ENCODE measurements at places on chromosomes 4 and X.

DNA sequence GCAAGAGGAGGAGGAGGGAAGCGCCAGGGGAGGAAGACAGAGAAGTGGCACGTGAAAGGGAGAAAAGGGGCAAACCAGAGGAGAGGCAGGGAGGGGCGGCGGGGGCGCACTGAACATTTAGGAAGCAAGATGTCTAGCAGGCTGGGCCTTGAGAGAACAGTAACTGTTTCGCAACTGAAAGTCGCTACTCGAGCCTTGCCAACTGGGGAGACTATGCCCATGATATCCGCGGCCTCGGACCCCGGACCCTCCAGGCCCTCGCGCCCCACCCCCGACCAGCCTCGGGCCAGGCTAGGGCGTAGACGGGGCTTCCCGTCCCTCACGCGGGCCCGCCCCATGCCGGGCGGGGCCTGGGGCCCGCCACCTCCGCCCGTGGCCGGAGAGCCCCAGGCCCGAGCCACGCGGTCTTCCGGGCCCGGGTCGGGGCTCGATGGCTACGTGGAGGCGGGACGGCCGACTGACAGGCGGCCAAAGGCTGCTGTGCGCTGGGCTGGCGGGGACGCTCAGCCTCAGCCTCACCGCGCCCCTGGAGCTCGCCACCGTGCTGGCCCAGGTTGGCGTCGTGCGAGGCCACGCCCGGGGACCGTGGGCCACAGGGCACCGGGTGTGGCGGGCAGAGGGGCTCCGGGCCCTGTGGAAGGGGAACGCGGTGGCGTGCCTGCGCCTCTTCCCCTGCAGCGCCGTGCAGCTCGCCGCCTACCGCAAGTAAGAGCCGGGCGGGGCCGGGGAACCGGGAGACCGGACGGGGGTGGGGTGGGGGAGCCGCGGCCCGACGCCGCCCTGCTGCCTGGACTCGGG is at the start of gene SLC25A43:
Gene SLC25A43, plus strand, starts transcription at position 363 of the 798 bp plus-strand sequence. Its CDS starts 68 bp downstream, at position 431.
- peak within 1 kb of the TSS; percentile 65 for H3K4me3 ChIP-seq
- H3K27me3 ChIP-seq, result no peaks in the 10 kb centered on the region
- H3K27ac ChIP-seq, result peak within 1 kb of the TSS; percentile 60
- peaks cover 14% of the 10 kb centered on the region for H3K4me1 ChIP-seq
- H3K36me3 ChIP-seq, result no peaks in the 10 kb centered on the region
- DNase-seq, result peak; percentile 45

GRCh38 chrX:140500441-140500840 is 4.4 kb downstream of the SOX3 start:
- no peak overlapping the region for H3K4me3 ChIP-seq
- peaks cover 2% of the 10 kb centered on the region for H3K4me1 ChIP-seq
- no peak overlapping the region for H3K27ac ChIP-seq
- no peaks in the 10 kb centered on the region for H3K36me3 ChIP-seq
- H3K27me3 ChIP-seq, result peaks cover 33% of the 10 kb centered on the region

GRCh38 chr4:25531272-25531671 is 124.4 kb upstream of the SLC34A2 start:
- H3K27ac ChIP-seq, result no peak overlapping the region
- no peaks in the 10 kb centered on the region for H3K36me3 ChIP-seq
- H3K4me1 ChIP-seq, result no peaks in the 10 kb centered on the region
- no peak overlapping the region for H3K4me3 ChIP-seq
- peaks cover 2% of the 10 kb centered on the region for H3K27me3 ChIP-seq
- no peak for DNase-seq

GRCh38 chr4:4627111-4627510 is 85.3 kb upstream of the STX18 start:
- no peak overlapping the region for H3K27ac ChIP-seq
- no peaks in the 10 kb centered on the region for H3K27me3 ChIP-seq
- peaks cover 10% of the 10 kb centered on the region for H3K4me1 ChIP-seq
- DNase-seq, result no peak
- H3K4me3 ChIP-seq, result no peak overlapping the region
- H3K36me3 ChIP-seq, result no peaks in the 10 kb centered on the region

DNA sequence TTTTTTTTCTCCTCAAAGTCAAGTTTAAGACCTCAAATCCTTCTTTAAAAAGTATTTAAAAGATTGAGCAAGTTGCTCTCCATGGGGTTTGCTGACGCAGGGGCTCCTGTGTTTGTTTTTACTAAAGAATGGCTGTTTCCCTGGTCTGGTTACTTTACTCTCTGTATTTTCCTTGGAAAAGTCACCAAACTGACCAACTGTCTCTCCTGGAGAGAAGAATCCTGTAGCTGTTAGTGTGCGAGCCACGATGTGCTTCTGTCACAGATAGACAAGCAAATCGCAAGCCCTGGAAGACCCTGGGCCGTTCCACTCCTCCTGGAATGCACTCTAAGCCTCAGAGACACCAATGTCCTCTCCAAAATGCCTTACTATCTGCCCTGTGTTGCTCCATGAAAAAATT is 212.1 kb downstream of the CHIC2 start:
- no peak for DNase-seq
- no peaks in the 10 kb centered on the region for H3K4me1 ChIP-seq
- H3K27ac ChIP-seq, result no peak overlapping the region
- peaks cover 6% of the 10 kb centered on the region for H3K27me3 ChIP-seq
- H3K36me3 ChIP-seq, result no peaks in the 10 kb centered on the region
- no peak overlapping the region for H3K4me3 ChIP-seq

DNA sequence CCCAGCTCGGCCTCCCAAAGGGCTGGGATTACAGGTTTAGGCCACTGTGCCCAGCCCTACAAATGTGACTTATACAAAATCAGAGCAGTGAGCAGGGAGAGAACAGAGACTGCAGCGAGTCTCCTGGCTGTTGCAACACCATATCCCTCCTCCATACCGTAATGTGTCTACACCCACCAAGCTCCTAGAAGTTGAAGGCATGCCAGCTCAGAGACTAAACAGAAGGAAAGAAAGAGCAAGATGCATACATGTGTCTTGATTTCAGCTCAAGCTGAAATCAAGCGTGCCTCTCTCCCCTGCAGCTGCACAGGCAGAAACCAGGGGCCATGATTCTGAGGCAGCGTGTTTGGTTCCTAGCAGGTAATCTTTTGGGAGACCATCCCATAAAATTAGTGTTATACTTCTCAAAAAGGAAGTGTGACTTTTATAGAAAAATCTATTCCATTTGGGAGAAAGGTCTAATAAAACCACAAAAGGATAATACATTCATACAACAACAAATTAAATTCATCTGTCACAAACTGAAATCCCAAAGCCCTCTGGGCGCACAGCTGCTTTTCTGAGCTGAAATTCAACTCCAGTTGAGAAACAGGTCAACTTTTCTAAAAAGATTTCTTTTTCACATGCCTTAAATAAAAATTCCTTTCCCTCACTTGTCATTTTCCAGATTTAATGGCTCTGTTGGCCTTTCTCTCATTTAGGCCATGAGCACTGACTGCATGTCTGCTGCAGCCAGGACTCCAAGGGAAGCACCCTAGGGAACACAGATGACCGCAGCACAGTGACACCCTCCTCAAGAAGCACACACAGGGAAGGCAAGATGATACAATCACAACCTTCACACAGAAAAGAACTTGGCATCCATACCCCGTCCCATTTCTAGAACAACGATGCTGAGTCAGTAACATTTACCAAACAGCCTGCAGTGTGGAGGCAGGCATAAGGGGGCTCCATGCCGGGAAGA is 34.4 kb downstream of the AFAP1 start:
- H3K36me3 ChIP-seq, result no peaks in the 10 kb centered on the region
- H3K4me3 ChIP-seq, result no peak overlapping the region
- no peak for DNase-seq
- H3K4me1 ChIP-seq, result peaks cover 55% of the 10 kb centered on the region
- H3K27ac ChIP-seq, result no peak overlapping the region

- H3K27me3 ChIP-seq, result no peaks in the 10 kb centered on the region
- no peaks in the 10 kb centered on the region for H3K4me1 ChIP-seq
- no peak overlapping the region for H3K4me3 ChIP-seq
- H3K27ac ChIP-seq, result no peak overlapping the region
- DNase-seq, result no peak
Observed at GRCh38 chrX:72652082-72652481, 62.0 kb downstream of the PHKA1 start.

GRCh38 chrX:132855780-132856341 is 102.6 kb downstream of the HS6ST2 start:
- H3K4me1 ChIP-seq, result no peaks in the 10 kb centered on the region
- no peaks in the 10 kb centered on the region for H3K36me3 ChIP-seq
- no peak overlapping the region for H3K27ac ChIP-seq
- no peaks in the 10 kb centered on the region for H3K27me3 ChIP-seq
- H3K4me3 ChIP-seq, result no peak overlapping the region

DNA sequence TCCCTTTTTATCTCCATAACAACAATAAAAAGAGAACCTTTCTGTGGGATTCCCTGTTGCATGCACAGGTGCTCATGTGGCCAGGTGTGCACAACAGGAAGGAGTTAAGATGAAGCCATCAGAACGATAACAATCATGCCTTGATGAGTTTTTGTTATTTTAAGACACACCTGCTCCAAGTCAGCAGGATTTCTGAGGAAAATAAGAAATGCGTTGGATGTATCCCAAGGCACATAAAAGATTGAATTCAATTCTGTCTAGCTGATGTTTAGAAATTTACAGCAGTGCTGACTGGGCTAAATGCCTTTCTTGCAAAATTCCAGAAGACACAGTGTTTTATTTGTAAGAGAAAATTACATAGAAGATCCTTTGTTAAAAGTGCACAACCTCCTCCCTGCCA is 1678.2 kb downstream of the ARAP2 start:
- no peak overlapping the region for H3K4me3 ChIP-seq
- H3K4me1 ChIP-seq, result no peaks in the 10 kb centered on the region
- no peaks in the 10 kb centered on the region for H3K36me3 ChIP-seq

Measured in activated CD4-positive, alpha-beta T cell treated with anti-CD3 and anti-CD28 coated beads for 36 hours (primary cell).